ENCODE measurements at places on chromosomes 6 and 20.

DNA sequence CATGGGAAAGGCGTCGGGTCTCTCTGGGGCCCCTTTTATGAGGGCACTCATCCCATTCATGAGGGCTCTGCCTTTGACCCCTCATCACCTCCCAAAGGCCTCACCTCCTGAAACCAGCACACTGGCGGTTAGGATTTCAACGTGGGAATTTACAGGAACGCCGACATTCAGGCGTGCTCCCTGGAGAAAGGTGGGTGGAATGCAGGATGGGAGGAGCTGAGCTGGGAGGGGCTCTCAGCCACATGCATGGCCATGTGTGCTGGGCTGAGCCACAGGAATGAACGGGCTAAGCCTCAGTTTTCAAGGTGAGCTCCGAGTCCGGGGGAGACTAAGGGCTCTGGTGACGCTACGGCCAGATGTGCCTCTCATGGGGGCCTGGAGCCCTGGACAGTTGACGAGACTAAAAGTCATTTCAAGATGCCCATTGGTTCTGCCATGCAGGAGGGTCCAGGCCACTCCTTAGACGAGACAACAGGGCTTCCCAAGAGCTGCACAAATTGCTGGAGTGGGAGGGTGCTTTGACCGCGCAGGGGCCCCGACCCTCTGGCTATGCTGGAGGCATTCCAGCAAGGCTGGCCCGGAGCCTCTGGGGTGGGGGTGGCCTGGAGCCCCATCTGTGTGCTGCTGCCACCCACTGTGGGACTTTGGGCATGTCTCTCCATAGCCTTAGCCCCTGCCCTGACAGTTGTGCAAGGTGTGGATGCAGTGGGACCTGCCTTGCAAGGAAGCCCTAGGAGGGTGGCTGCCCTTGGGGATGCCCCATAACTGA is 3.8 kb upstream of the ARFGAP1 start:
- no peak for DNase-seq

GRCh38 chr20:53097371-53097770 is 125.2 kb downstream of the TSHZ2 start:
- no peak for DNase-seq

DNA sequence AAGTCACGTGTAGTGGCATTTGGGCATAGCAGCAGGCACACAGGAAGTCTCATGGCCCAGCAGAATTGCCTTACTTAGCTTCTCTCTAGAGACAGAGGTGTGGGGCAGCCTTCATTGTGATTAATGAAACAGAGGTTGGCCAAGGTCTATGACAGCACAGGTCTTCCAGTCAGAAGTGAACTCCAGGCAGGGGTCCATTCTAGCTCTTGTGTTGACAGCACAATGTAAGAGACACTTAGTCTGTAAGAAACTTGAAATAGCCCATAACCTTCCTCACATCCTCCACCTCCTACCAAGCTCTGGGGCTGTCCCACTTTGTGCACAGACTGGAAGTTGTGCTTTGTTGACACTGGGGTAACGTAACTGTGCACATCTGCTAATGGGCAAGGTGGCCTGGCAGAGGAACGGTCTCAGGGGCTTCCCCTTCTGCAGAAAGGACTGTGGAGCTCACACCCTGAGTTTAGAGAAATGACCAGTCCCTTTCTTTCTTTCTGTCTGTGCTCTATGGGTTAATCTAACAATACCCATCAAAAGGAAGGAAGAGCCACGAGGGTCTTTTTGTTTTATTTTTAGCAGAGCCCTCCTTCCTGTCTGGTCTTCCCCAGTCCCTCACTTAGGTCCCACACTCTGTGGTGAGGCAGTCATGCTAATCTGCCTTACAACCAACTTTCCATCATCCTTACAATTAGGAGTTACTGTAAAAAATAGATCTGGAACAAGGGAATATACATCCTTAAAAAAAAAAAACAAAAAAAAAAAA is 35.6 kb upstream of the TAGAP start:
- no peak for DNase-seq

- peak; percentile 95 for DNase-seq
Measured at GRCh38 chr6:3208098-3208774, 19.2 kb downstream of the TUBB2B start.

- peak; percentile 41 for DNase-seq
Measured at GRCh38 chr6:125117818-125118217, 35.8 kb upstream of the TPD52L1 start.

- DNase-seq: no peak
Measured at GRCh38 chr20:37243937-37244571, 17.6 kb downstream of the GHRH start.

Measured in fibroblast of mammary gland (primary cell).